Smooth muscle cell of the brain vasculature (primary cell): ENCODE measurements at places on chromosomes 5 and 9.
A peak's percentile ranks its signal among the peaks of the same experiment; 100 is the strongest.

DNA sequence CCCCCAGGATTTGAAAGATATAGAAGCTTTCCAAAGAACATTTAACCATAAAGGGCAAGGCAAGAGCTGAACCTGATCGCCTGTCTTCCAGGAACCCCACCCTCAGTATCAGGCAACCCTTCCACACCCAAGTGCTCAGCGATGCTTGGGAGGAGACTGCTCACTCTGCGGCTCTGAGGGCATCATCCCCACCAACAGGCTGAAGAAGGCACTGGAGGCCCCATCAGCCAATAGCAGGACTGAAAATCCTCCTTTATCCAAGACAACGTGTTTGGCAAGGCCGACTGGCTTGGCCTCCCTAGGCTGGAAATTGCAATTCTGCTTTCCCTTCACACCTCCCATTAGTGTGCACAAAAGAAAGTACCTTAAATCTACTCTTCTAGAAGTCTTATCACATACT, 1.4 kb upstream of the PPP2CA start:
- DNase-seq: no peak

DNA sequence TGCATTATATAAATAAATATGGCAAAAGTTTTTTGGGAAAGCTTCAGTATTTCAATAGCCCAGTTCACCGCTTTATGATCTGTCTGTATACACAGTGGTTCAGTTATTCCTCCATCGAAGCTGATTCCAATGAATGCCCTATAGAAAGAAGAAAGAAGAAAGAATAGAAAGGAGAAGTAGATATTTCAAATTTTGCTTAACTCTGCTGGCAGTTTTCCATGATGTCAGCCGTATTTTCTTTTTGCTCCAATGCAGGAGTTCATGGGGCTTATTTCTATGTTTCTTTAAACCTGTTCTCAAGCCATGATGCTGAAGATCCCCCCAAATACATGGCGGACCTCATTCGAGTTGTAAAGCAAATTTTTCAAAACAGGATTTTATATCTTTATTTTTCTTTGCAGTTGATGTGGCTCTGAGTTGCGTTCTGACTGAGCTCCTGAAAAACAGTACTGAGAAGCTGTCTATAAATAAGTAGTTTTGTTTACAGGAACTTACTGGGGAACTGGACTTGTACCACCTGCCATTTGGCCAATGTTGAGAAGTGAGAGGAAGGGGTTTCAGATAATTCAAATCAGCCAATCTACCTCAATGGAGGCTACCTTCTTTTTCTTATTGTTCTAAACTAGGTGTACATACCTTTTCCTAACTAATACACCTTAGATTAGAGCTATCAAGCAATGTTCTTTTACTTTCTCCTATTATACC, 418.5 kb upstream of the MEF2C start:
- no peak for DNase-seq

DNA sequence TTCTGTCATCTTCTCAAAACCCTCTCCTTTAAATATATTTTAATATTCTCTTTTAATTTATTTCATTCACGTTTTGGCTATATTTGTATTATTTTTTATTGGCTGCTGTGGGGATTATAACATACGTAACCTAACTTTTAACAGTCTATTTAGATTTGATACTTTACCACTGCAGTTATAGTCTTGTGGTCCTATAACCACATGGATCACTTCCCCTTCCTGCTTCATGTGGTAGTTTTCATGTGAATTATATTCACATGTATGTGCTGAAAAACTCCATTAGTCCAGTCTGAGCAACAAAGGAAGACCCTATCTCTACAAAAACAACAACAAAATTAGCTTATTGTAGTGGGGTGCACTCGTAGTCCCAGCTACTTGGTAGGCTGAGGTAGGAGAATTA, 34.3 kb downstream of the CENPP start:
- no peak for DNase-seq

DNA sequence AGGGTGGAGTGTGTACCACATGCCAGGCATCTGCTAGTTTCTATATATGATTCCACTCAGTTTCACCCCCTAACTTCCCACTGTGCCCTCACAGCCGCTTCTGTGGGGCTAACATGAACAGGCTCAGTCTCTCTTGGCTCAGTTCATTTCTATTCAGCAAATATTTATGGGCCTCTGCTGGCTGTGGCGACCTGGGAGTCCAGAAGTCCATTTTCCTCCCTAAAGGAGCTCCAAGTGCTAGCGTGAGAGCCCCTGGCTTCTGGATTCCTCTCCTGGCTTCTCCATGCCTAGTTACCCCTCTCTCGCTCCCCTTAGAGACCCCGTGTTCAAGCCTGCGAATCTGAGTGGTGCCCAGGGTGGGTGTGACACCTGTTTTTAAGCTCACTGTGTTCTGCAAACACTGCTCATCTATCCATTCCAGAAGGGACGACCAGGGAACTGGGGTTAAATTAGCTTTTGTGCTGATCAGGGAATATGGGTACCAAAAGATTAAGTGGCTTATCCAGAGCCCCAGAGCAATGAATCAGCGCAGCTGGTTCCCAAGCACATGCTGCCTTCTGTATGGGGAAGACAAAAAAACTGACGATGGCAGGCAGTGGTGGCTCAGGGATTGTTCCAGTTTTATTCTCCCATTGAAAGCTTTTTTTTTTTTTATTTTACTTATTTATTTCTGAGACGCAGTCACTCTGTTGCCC, 57.6 kb downstream of the HMCN2 start:
- DNase-seq: no peak

DNA sequence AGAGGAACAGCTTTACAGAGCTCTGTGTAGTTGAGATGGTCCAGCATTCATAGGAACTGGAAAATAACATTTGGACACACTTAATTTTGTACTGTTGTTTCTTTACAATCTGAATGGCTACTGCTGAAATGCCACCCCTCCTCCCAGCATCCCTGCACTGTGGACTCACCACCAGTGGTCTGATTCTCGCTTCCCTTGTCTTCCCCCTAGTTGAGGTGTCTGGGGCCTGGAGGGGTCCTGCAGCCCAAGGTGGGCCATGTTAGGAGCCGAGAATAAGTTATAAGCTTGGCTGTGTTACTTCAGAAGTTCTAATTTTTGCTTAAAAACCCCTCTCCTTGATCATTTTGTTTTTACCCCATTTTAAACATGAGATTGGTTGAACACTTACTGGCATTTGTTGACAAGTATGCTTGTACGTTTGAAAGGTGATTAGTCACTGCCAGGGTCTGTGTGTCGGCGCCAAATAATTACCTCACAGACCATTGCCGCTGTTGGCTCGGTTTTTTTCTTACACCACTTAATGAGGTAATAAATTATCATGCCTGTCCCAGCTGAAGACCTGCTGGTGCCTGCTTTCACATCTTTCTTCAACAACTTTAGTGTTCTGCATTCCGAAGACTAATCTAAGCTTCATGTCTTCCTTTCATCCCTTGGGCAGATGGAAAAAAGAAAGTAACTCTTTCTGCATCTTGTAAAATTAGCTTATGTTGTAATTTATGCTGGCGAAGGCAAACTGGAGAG, 65.8 kb downstream of the MCCC2 start:
- DNase-seq: no peak

- DNase-seq: no peak
These were observed 762.8 kb upstream of the WWC1 start for GRCh38 chr5:167528651-167529050.

DNA sequence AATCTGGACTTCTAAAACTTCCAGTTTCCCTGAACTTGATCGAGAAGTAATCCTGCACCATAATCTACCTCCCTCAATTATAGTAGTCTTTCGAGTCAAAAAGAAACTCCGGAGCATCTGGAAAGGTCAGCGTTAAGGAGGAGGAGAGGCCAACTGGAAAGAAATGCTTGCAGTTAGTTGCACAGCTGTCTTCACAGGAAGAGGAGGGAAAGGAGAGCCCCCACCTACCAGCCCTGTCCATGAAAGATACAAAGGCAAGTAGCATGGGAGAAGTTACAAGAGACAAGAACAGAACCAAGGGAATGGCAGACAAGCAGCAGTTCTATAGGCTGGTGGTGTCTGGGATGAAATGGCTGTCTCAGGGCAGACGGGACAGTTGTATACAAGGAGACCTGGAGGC, 170.6 kb downstream of the RAB3C start:
- DNase-seq: no peak

GRCh38 chr5:1130218-1130946, 18.5 kb upstream of the SLC12A7 start:
- DNase-seq: no peak

DNA sequence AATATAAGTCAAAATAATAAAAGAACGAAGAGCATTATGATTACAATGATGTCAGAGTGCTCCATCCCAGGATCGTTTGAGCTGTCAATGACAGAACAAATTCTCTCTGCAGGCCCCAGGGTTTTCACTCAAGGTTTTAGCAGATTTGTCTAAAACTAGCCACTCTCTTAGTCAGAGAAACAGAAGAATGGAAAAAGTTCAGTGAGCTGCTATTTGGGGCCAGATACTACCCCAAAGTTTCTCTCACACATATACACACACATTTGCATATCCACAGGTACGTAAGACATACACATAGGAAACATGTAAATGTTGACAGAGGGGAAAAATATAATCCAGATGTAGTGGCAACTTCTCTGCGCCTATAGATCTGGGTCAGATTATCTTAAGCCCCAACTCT, 76.3 kb upstream of the SEMA6A start:
- DNase-seq: no peak

- DNase-seq: no peak
These were observed 104.2 kb upstream of the IER5L start for GRCh38 chr9:129282272-129282671.

DNA sequence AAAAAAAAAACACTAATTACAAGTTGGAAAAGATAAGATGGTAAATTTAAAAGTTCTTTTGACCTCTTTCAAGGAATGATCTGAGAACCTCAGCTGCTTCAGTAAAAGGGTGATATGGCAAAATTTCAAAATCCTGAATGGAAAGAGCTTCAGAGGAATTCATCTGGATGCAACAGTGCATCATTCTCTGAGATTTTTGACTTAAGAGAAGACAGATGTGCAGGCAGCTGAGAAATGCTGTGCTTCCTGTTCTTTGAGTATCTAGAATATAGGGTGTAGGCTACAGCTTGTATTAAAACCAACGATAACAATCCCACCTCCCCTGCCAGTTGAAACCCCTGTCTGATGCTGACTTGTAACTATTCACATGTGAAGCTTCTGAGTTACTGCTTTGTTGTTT, 6.2 kb downstream of the FRMPD1 start:
- no peak for DNase-seq

GRCh38 chr5:160655717-160656116, 196.3 kb downstream of the ATP10B start:
- DNase-seq: no peak

- DNase-seq: no peak
These were observed 3.4 kb downstream of the SLC6A19 start for GRCh38 chr5:1204693-1205242.

GRCh38 chr5:169695025-169695625, 58.0 kb downstream of the DOCK2 start:
- DNase-seq: no peak

- no peak for DNase-seq
These were observed 18.8 kb downstream of the UBE2R2 start for GRCh38 chr9:33835625-33836260.

- no peak for DNase-seq
These were observed 730.9 kb upstream of the TYRP1 start for GRCh38 chr9:11962327-11962726.

DNA sequence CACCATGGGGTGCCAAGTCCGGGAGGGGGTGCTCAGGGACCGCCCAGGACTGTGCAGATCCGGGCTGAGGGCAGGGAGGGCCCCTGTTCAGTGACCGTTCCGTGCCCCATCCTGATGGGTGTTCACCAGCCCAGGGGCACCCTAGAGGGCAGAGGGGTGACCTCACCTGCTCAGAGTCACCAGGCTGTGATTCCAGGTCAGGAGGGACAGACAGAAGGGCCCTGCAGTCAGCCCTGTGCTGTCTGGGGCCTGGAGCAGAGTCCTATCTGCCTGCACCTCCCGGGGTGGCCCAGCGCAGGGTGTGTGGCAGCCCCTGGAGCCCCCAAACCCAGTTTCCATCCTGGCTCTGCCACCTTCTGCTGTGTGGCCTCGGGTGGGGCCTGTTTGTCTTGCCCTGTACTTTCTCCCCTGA, 241.9 kb downstream of the PBX3 start:
- DNase-seq: no peak

GRCh38 chr5:135930949-135931295, 23.9 kb downstream of the LECT2 start:
- no peak for DNase-seq

DNA sequence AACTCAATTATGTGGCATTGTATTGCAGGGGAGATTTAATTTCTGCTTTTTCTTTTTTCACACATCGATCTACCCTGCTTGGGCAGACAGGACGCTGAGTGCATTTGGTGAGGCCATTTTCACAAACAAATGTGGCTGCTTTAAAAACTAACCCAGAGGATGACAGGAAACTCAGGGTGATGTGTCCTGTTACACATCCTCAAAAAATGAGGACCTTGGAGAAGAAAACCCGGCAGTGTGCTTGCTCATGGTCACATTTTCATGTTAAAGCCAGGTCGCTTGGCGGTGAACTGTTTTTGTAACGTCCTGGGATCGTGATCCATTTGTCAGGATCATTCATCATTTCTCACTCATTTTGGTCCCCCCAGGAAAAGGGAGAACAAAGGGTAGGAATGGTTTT, 478.3 kb upstream of the ADAMTS16 start:
- DNase-seq: no peak

GRCh38 chr5:80764786-80765185, 110.0 kb upstream of the DHFR start:
- DNase-seq: no peak

- no peak for DNase-seq
These were observed 163.0 kb upstream of the PUM3 start for GRCh38 chr9:3006851-3007250.

DNA sequence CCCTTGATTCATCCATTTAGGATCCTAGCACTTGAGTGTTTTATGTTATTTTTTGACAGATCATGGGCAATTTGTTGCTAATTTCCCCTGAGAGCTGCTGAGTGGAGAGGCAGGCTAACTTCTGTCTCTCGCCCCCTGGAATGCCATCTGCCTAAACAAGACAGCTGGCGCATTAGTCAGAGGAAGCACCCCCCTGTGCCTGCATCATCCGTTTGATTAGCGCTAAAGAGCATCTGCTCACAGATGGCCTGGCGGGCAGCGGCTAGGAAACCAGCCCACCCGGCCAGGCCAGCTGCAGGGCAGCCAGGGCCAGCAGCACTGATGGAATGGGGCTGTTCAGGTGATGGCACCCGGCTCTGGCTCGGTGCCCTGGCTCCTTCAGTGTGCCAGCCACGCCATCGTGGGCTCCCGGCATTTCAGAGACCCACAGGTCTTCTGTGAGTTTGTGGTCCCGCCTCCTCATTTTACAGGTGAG, 22.9 kb upstream of the ASS1 start:
- peak; percentile 92 for DNase-seq

- DNase-seq: no peak
These were observed 54.5 kb upstream of the FST start for GRCh38 chr5:53425687-53426511.

GRCh38 chr9:136213733-136214132, 8.8 kb upstream of the LHX3 start:
- DNase-seq: no peak

GRCh38 chr5:14818931-14819790, 52.4 kb downstream of the ANKH start:
- DNase-seq: no peak
